Right lung (tissue), 10 donors: ENCODE measurements at places on chromosomes 6 and 20.

DNA sequence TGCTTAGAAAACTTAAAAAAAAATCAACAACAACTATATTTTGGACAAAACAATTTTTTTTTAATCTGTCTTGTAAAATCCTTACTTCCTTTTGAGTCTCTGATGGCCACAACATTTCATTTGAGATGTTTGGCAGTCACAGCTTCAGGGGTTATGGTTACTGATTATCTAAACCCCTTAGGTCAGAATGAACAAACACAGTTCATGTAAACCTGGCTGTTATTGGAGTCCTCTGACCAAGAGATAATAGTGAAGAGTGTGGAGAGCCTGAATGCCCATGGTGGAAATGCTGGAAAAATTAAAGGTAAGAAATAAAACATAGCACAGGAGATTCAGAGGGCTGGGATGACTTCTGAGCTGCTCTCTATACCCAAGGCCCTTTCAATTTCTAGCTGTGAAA lies 38.2 kb downstream of the TMX4 start:
- DNase-seq, result no peak

DNA sequence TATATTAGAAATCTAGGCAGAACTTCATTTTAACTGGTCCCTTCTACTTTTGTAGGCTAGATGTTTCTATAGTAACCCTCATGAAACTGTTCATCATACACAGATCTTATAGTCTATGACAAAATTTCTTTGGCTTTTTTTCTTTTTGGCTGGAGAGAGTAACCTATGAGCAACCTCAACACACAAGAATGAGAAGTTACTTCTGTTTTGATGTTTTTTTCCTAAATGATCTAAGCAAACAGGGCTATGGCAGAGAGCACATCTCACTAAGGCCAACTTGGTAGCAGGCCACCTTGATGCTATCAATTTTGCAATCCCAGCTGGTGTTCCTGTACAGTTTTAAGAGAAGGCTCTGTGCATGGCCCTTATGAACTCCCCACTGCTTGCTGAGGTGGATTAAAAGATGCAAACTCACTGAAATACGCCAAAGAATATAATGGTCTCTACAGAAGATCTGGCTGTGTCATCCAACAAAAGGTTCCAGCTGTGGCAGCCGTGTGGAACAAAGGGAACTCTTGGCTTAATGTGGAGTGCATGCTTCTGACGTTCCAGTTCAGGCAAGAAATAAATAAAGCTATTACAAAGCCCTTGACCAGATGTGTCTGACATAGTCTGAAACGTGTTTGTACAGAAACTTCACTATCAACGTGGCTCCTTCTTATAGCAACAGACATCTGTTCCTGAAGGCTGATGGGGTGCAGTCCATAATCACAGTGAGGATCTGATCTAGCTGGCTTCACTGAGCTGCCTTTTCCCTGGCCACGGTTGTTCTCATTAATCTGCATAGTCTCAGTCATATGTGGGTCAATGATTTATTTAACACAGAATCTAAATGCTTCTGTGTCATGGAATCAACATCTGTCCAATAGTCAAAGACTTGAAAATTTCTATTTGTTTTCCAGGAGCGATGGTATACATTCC lies 481.1 kb downstream of the BMP2 start:
- no peak for DNase-seq

- DNase-seq, result no peak
Measured at GRCh38 chr20:59137532-59137931, 26.1 kb upstream of the ZNF831 start.

DNA sequence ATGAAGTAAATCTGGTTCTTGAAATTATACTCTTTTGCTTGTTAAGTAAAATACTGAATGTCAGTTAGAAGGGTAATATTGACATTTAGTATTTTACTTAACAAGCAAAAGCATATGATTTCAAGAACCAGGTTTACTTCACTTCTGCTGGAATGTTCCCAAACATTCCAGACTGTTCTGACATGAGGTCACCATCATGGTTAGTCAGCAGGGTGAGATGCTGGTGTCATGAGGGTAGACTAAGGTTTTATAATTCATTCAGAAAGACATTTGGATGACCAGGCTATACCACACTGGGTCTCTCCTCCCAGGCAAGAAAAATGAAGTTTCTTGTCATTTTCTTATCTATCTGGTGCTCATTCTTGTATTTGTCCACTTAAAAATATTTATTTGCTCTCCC lies 414.4 kb upstream of the MMS22L start:
- DNase-seq, result no peak

- no peak for DNase-seq
Measured at GRCh38 chr6:35218021-35218420, 4.3 kb downstream of the SCUBE3 start.

GRCh38 chr6:52548999-52549398 lies 27.9 kb downstream of the TRAM2 start:
- no peak for DNase-seq

DNA sequence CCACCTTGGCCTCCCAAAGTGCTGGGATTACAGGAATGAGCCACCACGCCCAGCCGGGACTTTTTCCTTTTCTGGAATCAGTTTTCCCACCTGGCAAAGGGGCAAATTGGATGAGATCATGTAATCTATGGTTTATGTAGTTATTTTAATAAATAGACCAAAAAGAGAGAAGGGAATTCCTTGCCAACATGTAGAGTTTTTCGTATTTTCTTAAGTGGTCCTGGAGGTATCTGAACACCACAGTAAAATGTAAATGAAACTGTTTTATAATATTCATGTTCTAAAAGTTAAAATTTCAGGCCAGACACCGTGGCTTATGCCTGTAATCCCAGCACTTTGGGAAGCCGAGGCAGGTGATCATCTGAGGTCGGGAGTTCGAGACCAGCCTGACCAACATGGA lies 185.1 kb upstream of the ZNF217 start:
- DNase-seq, result no peak
